ENCODE measurements at places on chromosomes 7 and 10.

- no peak for DNase-seq
Observed at GRCh38 chr7:106326594-106327537, 42.1 kb upstream of the NAMPT start.

DNA sequence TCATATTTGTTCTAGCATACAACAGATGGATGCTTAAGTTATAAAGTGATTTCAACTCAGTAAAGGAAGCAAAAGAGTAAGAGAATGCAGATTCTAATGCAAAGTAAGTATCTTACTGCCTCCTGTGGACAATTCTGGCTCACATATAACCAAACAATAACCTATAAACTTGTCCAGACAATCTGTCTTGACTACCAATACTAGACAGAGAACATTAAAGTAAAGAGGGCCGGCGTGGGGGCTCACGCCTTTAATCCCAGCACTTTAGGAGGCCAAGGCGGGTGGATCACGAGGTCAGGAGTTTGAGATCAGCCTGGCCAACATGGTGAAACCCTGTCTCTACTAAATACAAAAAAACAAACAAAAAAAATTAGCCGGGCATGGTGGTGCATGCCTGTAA is 329.3 kb downstream of the CACNA2D1 start:
- DNase-seq = no peak

- DNase-seq = no peak
Observed at GRCh38 chr7:34457329-34457728, 200.7 kb upstream of the NPSR1 start.

- no peak for DNase-seq
Observed at GRCh38 chr7:125119559-125120115, 190.0 kb upstream of the POT1 start.

DNA sequence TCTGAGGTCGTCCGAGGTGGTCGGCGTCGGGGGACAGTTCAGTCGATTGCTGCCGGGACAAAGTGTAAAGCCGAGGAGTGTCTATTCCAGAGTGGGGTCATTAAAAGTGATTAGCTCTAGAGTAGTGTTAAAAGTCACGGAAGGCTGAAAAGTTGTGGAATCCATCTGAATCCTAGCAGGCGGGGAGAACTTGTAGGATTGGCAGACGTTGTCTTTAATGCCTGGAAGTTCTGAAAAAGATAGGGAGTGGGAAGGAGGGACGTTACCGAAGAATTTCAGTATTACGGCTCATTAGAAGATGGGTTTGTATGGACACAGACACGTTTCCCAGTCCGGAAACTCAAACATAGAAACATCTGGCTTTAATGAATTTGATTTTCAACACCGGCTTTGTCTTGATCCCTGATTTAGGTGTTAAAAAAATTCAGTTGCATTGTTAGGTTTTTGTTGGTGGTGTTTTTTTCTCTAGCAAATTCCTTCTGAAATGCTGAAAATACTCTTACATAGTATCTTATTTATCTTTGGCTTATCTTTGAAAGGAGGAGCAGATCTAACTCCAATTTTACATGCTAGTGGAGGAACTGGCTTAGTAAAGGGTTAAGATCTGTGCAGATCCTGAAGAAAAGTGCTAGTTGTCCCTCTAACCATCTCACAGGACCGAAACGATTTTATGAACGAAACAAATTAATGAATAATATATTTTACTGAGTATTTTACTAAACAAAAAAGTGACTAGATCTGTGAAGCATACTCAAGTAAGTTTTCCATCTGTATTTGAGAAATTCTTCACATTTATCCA is 900 bp downstream of the MKLN1 start:
- no peak for DNase-seq

DNA sequence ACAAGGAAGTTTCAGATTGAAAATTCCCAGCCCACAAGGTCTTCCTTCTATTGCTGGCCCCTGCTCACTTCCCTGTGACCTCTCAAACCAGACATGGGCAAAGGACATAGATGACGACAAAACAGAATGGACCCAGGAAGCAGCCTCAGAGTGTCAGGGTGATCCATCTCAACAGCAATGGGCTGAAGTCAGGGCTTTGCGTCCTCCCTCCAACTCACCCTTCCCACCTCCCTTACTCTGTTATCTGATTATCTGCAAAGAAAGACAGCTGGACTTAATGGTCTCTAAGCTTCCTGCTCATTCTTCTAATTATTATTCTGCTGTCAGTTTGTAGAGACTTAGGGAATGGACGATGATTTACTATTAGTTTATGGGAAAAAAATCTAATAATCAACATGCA is 115.9 kb downstream of the PIP4K2A start:
- no peak for DNase-seq

GRCh38 chr10:974785-975074 is 13.5 kb upstream of the GTPBP4 start:
- no peak for DNase-seq

GRCh38 chr7:50865450-50865849 is 82.8 kb upstream of the GRB10 start:
- DNase-seq = no peak

GRCh38 chr7:17870406-17870805 is 69.9 kb downstream of the SNX13 start:
- no peak for DNase-seq

DNA sequence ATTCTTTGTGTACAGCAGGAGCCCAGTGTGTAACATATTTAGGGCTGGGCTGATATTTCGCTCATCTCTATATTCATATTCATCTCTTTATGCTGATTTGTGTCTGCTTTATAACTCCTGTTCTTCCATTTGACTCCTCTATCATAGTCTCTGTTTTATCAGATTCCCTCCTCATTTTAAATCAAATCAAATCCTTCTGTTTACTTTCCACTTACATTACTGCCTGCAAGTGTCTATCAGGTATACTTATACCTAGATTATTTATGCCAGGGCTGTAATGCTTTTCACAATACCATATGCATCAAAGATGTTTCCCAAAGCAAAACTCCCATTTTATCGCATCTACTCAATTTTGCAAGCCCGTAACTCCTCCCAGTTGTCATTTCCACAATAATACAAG is 990.7 kb downstream of the SORCS1 start:
- no peak for DNase-seq

- peak; percentile 56 for DNase-seq
Observed at GRCh38 chr10:26697163-26697921, at the start of gene PDSS1. TSS of gene PDSS1 (plus strand) at chr10:26697701. CDS start at chr10:26697712, 11 bp downstream.

- DNase-seq = no peak
Observed at GRCh38 chr10:87882555-87883294, 19.3 kb downstream of the PTEN start.

DNA sequence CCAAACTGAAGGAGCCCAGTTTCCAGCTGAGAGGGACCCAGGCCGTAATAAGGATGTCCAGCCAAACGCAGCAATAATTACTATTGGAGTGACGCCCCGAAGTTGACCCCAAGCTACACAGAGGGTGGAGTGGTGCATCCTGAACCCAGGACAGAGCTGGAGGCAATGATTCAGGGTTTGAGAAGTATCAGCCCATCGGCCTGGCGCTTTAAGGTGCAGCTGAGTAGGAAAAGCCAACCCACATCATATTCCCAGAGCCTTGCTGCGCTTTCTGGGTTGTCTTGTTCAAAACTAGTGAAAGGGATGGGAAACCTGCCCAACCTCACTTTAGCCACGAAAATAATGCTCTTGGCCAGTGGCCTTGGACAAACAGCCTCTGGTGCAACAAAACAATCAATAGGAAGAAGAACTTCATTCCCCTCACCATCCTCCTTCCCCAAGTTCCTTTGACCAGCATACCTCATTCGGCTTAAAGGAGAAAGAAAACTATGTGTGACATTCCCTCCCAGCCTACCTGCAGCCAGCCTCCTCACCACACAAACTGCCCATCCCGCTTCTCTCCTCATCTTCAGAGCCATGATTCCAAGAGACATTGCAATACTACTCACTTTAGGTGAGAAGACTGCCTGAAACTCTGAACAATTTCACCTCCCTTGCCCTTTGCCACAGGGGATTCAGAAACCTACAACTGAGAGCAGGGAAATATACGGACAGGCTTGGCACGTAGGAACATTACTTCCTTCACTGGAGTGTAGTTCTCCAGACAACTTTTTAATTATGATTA is 217.2 kb upstream of the MKLN1 start:
- DNase-seq = no peak

GRCh38 chr7:22997871-22998518 is 15.9 kb downstream of the HYCC1 start:
- DNase-seq = no peak

DNA sequence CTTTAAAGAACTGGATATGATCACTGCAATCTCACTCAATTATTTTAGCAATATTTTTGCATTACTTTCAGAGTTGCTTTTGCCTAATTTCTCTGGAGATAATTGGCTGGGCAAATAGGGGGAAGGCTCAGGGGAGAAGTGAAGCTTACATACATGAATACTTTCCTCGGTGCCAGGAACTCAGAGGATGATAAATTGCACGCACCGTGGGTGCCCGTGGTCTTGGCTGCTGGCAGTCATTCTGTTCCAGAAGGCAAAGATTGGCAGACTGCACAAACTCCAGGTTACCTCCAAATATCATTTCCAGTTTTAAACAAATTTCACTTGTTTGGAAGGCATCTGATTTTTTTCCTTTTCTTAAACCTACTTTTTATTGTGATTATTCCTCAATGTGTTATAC is 197.8 kb upstream of the TMEM72 start:
- no peak for DNase-seq

DNA sequence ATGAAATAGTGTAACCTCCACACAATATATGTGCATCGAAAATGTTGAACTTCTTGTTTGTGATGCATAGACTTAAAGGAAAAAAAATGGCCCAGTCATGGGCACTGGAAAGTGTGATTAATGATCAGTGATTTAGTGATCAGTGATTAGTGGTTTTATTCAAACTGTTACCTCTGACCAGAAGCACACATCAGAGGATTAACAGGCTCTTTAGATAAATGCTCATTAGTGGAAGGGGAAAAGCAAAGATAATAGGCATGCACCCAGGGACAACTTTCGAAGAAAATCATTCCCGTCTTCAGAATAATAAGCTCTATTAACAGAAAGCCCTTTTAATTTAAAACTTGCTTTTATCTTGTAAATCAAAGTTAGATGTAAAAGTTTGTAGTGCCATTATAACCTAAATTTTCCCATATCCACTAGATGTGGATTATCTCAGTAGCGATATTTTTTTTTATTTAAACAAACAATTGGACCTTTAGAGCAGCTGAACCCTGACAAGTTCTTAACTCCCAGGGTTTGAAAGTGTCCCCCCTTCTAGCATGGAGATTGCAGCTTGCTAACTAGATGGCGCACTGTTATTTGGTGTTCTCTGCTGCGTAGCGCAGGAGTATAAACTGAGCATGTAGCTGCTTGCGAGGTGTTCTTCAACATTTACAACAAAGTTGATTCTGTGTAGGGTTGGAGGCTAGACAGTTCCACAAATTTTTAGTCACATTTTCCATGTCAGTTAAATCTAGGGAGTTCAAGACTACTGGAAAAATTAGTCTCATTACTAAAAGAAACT is at the start of gene CREB5:
TSS of gene CREB5 (plus strand) at position 643 of the 787 bp plus-strand sequence. CDS start 397 bp downstream, outside the sequence.
- DNase-seq = no peak

DNA sequence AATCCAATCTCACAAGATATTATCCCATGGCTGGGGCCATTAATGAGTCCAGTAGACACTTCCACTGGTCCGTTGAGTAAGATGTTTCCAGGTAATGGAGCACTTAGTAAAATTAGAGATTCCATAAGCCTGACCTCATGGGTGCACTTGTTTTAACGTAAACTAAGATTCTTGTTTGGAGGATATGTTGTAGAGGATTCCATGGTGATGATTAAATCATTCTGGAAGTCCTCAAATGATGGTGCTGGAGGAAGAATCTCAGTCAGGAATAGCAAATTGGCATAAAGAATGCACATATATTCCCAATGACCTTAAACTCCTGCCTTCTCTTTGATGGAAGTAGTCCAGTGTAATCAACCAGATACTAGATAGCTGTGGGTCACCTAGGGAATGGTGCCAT is 161.9 kb upstream of the PCLO start:
- DNase-seq = no peak

GRCh38 chr7:49255054-49255453 is 330.7 kb downstream of the CDC14C start:
- DNase-seq = no peak

DNA sequence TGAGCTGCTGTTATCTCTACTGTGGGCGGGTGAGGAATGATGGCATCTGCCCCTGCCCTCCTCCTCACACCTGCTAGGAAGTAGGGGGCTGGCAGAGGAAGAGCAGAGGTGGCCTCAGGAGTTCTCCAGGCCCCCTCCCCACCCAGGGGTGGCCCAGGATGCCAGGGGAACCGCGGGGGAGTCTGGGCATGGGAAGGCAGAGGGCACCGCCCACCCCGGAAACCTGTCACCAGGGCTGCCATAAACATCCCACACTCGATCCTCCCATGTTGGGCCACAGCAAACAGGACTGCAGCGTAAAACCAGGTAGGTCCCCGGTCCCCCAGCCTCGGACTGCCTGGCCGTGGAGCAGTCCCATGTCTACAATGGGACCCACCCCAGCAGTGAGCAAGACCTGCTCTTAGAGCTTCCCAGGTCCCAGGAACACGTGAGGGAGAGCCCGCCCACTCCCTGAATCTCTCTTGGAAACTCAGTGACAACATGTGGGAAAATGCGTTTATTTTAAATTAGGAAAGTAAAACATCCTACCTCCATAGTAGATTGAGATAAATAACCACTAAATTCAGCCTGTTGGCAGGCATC is 23.4 kb downstream of the EBF3 start:
- no peak for DNase-seq

GRCh38 chr7:211033-211714 is 18.8 kb downstream of the FAM20C start:
- DNase-seq = no peak

GRCh38 chr7:142868986-142869415 is 14.1 kb downstream of the EPHB6 start:
- DNase-seq = no peak

- no peak for DNase-seq
Observed at GRCh38 chr7:134046594-134047128, 80.5 kb upstream of the LRGUK start.

DNA sequence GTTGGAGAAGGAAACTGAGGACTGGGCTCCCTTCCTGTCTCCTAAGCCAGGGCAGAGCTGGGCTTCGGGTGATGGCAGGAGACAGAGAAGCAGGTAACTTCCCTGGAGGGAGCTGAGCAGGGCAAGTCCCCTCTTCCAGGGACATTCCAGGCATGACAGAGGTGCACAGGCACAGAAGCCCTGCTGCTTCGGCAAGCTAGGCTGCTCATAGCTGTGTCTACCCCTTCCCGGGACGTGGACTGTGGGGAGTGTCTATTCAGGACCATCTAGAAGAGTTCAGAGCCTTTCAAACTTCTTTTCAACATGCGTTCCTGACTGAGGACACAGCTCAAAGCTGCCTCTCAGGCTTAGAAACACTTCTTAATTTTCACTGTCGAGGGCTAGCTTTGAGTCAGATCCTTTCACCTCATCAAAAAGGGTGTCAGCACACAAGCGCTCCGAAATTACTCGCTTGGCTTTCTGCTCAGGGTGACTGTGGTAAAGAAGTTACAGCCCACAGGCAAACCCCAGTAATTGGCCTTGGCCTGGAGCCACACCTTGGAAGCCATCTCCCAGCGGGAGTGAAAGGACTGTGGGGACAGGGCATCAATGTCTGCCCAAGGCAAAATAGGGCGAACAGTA is 63.7 kb upstream of the STEAP1B start:
- no peak for DNase-seq

- DNase-seq = no peak
Observed at GRCh38 chr10:126302826-126303665, 85.2 kb downstream of the ADAM12 start.

GRCh38 chr7:6530626-6531491 is 20.4 kb downstream of the GRID2IP start:
- DNase-seq = no peak

Data from stimulated activated CD4-positive, alpha-beta T cell treated with anti-CD3 and anti-CD28 coated beads, Interleukin-12 subunit alpha, Interleukin-12 subunit beta, amount 100 ng/mL, for 24 hours (primary cell).